ENCODE measurements at places on chromosomes 6 and 20.

DNA sequence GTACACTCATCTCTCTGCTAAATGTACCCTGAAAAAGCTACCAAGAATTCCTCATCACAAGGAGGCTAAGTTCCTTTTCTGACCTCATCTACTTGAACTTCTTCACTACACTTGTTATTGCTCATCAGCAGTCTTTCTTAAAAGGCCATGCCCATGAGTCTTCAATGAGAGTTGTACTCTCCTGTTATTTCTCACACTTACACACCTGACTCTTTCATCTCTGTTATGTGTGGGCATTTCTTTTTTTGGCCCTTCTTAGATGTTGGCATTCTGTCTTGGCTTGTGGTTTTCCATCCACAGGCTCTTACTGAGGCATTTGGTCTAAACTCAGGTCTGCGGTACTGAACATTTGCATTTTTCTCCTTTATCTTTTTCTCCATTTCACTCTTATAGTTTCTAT is 10.7 kb upstream of the SLC17A1 start:
- DNase-seq: no peak

GRCh38 chr6:149840345-149841075 is 23.6 kb downstream of the LRP11 start:
- no peak for DNase-seq

DNA sequence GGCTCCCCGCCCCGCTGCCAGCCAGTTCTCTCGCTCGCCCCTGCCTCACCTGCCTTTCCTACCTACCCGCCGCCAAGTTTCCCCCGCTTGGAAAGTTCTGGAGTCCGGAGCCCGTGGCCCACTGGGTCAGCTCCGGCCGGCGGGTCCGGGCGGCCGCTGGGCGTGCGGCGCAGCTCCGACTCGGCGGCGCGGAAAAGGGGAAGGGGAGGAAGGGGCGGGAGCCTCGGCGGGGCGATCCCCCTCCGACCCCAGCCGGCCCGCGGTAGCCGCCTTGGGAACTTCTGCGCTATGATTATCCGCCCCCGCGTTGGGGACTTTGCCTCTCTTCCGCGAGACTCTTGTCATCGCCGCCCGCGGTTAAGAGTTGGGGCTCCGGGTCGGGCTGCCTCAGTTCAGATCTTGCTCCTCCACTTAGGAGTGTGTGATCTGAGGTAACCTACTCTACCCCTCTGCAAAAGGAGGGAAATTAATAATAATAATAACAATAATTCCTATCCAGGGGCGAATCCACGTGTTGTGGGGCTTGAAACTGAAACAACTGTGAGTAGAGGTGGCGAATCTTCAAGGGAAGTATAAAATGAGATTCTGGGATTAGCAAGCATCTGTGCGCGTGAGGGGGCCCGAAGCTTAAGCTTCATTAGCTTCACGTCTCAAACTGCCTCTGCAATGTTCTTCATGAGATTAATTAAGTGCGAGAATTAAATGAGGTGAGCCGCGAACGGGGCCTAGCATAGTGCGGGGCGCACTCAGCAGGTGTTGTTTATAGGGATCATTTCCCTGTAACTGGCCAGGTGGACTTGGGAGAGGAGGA is 30.8 kb downstream of the SF3B5 start:
- no peak for DNase-seq

GRCh38 chr6:127096167-127096566 is 22.3 kb upstream of the RSPO3 start:
- DNase-seq: no peak

DNA sequence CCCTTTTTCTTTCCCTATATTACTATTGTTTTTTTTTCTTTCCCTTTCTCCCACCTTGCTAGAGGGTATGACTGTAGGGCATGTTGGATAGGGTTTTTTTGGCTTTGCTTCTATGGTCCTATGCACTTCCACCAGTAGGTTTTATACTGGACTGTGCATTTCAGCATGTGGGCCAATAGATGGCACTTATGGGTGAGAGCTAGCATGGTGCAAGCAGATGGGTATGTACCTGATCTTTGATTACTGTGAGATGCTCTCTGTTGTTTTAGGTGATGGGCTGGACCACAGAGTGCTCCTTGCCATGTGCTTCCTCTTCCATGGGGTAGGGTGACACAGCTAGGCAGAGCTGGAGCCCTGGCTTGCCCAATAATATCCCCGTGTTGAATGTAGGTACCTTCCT is 128.5 kb upstream of the CHD6 start:
- DNase-seq: no peak

DNA sequence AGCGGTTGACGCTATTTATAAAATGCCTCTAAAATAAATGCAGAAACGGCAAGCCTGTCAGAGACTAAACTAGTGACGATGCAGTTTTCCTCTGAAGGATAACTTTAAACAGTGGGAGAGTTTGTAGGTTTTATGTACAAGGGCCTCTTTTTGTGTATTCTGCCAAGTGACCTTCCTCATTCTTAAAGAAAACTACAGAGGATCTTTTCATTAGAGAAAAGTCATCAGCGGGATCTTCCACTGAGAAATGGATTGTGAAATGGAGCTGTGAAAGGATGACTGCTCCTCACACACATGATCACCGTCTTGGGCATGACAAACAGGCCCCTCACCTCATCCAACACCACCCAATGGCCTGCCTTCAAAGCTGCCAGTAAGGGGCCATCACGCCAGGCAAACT is 89.0 kb upstream of the LYRM2 start:
- DNase-seq: no peak

- no peak for DNase-seq
Measured at GRCh38 chr20:12737900-12738299, 270.9 kb upstream of the SPTLC3 start.
